ENCODE measurements at places on chromosomes 1 and 21.

- DNase-seq: no peak
Observed at GRCh38 chr1:206047271-206047670, 5.7 kb upstream of the RHEX start.

GRCh38 chr1:179968284-179968993 lies 13.8 kb downstream of the CEP350 start:
- no peak for DNase-seq

DNA sequence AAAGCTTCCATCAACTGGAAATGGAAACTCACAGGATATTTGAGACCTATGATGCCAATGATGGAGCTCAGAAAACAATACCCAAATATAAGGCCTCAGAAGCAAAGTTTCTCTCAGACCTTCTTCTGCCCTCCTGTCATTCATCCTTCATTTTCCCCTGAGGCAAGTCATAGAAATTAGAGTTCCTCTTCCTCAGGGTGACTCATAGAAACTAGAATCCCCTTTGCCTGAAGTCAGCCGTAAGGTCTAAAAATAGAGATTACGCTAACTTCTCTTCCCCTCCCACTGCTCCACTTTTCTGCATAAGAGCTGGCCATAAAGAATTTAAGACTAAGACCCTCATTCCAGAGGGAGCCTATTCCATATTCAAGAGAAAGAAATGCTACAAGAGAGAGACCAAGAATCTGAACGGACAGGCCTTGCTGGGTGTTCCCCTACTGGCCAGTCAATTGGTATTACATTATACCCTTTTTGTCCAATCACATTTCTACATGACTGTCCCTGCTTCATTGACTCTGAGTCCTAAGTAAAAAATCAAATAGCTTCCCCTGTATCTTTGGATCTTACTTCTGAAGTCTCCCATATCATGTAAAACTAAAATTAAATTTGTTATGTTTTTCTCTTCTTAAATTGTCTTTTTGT lies 994.9 kb downstream of the ADGRL2 start:
- DNase-seq: no peak

- DNase-seq: no peak
Observed at GRCh38 chr1:22289307-22289995, 146.6 kb upstream of the WNT4 start.

DNA sequence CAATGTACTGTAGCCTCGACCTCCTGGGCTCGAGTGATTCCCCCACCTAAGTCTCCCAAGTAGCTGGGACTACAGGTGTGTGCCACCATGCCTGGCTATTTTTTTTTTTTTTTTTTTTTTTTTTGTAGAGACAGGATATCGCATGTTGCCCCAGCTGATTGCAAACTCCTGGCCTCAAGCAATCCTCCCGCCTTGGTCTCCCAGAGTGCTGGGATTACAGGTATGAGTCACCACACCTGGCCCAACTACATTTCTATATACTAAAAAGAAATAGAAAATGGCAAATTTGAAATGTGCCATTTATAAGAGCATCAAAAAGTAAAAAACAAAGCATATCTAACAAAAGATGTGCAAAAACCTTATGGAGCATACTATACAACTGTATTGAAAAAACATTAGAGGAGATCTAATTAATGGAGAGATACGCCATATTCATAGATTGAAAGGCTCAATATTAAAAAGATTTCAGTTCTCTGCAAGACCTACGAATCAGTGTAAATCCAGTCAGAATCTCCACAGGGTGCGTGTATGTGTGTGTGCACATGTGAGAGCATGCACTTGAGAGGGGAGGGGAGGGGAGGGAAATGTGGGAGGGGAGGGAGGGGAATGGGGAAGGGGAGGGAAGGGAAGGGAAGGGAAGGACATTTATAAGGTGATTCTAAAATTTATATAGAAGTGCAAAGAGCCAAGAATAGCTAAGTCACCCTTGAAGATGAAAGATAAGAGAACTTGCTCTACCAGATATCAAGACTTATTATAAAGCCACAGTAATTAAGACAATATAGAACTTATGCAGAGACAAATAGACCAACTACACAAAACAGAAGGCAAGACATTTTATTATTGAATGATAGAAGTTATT lies 15.5 kb upstream of the PADI4 start:
- DNase-seq: no peak

- DNase-seq: no peak
Observed at GRCh38 chr1:35657851-35658250, 16.5 kb upstream of the PSMB2 start.

DNA sequence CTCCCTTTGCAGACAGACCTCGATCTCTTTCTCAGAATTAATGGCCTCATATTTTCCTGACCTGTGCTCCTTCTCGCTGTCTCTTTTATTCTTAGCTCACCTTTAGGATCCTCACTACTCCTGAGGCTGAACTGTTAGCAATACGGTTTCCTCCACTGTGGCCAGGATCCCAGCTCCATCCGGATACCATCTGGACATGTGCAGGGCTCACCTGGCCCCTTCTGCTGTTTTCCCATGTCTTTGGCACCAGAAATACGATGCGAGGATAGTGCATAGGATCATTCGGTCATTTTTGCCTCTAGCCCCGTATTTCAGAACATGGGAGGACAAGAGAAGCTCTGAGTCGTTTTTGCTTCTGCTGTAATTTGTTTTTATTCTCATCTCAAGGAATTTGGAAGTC lies 108.5 kb upstream of the KIF26B start:
- no peak for DNase-seq

DNA sequence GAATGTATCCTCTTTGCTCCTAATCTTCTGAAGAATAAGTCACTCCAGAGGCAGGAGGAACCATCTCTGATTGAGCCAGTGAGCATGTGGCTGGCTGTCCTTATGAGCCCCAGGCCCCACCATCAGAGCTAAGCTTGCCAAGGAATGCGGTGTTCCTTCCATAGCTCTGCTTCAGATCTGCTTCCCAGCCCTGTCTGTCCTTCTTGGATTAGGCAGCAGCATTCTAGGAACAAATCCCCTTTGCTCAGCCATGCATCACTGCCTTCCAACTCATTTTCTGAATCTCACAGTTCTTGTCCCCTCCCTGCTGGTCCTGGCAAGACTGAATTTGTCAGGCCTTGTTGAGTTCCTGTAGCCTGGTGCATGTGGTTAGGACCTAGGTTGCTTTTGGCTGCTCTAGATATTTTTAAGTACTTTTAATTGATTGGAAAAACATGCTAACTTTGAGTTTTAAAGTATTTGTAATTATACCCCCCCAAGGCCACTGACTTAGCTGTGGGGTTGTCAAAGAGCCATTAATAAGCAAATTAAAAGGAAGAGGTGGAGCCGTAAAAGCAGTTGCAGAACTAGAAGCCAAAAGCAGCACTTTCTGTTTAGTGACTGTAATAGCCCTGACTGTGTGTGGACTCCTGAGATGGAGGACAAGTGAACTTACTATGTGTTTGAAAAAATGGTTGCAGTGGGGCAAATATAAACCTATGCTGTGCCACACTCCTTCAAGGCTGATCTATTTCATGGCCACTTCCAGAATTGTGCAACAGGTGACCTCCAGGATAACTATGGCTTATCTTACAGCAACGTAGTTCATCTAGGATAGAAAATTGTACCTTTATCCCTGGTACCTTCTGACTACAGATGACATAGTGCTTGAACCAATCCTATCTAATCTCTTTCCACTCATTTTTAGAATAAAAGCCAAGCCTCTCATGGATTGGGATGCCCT lies 61.3 kb upstream of the BACH1 start:
- DNase-seq: no peak

DNA sequence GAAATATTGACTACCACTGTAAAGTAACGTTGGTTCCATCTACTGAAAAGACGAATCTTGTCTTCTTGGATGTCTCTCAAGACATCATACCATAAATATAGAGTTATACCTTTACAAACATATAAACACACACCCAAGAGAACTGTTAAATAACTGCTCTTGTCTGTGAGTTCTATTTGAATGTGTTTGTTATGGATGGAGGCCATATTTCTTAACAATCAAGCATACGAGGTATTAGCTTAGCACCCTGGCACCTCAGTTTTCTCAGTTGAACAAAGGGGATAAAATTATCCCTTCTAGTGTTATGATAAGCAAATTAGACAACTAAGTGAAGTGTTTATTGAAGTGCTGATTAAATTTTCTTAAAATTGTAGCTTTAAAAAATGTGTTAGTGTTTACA lies 336.6 kb upstream of the ZRANB2 start:
- no peak for DNase-seq

GRCh38 chr21:27104846-27105431 lies 138.1 kb upstream of the ADAMTS5 start:
- DNase-seq: no peak

GRCh38 chr1:16440131-16440469 lies 424 bp upstream of the NECAP2 start:
- no peak for DNase-seq

DNA sequence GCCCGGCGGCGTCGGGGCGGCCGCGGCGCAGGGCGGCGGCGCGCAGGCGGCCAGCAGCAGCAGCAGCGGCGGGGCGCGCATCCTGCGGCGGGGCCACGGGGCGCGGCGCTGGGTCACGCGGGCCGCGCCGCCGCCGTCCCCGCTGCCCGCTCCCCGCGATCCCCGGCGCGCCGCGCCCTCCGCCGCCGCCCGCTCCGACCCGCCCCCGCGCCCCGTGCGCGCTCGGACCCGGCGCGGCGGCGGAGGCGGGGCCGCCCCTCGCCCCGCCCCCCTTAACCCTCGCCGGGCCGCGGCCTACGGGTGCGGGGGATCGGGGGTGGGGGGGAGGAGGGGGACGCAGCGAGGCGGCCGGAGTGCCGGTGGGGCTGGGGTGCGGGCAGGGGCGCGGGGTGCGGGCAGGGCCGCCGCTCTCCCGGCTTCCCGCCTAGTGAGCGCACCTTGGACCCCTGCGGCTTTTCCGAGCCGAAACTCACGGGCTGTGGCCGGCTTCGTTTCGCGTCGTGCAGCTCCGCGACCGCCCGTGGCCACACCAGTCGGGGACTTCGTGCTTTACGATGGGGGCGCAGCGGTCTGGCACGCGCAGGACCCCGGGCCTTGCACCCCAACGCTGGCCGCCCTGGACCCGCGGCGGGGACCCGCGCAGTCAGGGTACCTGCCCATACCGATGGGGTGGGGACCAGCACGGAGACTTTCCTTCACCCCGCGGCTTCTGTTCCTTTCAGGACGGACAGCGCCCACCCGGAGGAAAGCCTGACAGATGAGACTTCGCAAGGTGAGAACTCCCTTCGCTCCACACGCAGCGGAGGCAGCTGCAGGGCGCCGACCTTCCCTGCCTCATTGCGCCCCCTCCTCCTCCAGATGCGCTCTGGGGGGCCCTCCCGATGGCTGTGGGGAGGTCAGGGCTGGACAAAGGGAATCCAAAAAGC lies at the start of gene FNDC10:
TSS of gene FNDC10 (minus strand) at position 201 of the 926 bp plus-strand sequence. CDS start at position 81, 120 bp downstream.
- no peak for DNase-seq

DNA sequence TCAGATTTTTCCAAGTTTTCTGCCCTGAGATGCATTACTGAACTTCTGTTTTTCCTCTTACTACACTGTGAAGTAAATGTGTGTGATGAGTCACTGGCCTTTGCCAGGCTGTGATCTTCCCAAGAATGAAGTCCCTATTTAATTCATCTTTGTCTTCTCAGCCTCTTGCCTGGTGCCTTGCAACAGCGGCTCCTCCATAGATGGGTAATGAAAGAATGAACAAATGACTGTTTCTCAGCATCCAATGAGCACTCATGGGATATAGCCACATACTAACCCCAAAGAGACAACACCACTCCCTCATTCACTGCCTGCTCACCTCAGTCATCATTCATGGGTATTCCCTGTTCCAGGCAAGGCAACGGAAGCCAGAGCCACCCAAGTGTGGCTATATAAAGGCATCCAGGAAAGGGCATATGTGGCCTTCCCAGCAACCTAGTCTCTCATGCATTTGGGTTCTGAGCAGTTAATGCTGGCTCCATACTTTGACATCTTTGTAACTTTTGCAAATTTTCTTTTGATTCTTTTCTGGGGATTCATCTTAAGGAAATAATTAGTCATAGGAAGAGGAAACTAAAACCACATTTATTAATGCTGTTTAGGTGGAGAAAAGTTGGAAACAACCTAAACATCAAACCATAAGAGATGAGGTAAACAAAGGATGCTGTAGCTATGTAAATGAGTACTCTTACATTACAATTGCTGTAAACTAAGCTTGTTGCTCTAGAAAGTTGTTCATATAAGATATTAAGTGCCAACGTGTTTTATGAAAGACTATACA lies 71.9 kb downstream of the HIVEP3 start:
- DNase-seq: no peak

DNA sequence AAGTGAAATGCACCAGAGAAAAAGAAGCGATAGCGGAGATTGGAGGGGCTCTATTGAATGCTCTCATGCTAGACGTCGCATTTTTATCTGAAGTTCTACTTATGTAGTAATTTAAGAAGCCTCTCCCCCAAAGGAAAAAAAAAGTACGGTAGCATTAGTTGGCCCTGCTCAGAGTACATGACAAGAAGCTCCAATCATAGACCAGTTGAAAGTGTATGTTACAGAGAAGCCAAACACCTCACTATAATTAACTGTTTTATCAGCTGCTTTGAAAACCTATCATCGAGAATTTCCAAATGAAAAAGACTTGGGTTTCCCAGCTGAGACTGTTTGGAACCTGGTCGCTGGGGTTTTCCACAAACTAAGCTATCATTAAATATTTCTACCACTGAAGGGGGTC lies 19.6 kb upstream of the OVAAL start:
- DNase-seq: no peak

DNA sequence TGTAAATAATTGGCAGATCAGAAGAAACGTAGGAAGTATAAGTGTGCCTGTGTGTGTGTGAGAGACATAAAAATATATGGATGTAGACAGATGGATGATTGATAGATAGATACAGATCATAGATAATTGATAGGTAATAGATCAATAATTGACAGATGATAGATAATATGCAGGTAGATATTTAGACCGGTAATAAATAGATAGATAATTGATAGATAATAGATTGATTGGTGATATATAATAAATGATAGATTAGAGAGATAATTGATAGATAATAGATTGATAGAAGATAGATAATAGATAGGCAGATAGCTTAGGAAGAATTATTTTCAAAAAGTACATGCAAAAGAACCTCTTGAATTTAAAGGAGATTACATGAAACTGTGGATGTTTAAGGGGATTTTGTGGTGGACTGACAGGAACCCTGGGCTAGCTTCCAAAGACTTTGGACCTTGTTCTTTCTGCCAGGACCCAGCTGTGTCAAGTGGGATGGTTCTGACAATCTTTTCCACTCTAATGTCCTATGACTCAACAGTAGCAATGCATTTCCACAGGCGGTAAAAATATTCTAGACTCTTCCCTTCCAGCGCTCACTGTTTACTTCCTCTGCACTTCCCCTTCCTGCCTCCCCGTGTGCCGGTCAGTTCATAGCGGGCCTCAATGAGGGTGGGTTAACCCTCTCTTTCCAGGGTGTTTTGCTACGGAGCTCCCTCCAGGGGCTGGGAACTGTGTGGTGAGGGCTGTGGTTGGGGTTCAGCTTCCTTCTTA lies 39.4 kb downstream of the KCNJ15 start:
- DNase-seq: no peak

DNA sequence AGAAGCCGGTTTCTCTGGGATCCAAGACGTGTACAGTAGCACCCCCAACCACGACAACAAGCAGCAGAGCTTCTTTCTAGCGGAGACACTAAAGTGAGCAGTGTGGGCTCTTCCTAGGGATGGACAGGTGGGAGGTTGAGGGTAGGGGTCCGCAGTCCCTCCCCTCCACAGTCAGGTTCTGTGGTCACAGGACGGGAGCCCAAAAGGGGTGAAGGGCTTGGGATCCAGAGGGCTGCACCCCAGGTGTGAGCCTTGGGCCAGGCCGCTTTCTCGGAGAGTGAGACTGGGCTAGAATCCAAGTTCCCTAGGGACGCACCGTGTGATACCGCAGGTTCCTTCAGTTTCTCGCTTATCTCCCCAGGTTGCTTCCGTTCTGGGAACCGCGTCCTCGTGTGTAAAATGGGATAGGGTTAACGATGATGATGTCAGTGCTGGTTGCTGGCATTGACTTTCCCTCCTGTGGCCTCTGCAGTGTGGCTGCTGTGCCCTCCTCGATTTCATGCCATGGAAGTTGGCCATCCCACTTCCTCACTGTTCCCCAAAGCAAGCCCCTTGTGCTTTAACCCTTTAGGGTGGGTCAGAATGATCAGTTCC lies 17.3 kb upstream of the SELENON start:
- DNase-seq: no peak

Data from hematopoietic multipotent progenitor cell treated with erythropoietin and hydrocortisone succinate and interleukin-3 and kit ligand, for 8 days (in vitro differentiated cells).